Natural killer cell treated with Interleukin-12 subunit alpha and Interleukin-12 subunit beta and Interleukin-15 and Interleukin-18, amount 100 ng/mL, for 72 hours (primary cell): ENCODE measurements at places on chromosomes 12 and 14. TPM values are rescaled to one million over a fixed set of nuclear protein-coding genes. Genes with fewer than 3 reads are reported as not detected.

GRCh38 chr14:71133296-71133695 is 226.0 kb downstream of the PCNX1 start:
- H3K27ac ChIP-seq, result no peak overlapping the region
- H3K36me3 ChIP-seq, result no peaks in the 10 kb centered on the region
- peaks cover 15% of the 10 kb centered on the region for H3K4me1 ChIP-seq
- H3K4me3 ChIP-seq, result no peak overlapping the region

DNA sequence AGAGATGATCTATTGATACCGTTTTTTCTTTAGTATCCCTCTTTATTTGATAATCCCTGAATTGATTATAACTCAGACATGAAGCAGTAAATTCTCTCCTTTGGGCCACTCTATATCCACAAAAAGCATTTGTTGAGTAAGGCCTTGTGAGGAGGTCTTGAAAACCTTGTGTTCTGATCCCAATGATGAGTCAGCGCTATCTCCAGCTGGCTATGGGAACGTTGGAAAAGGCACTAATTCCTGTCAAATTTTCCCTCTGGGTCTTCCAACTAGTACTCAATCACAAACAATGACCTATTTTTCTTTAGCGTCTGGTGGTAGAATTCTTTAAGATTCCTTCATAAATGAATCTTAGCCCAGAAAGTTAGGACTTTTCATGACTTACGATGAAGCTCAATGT is 168.4 kb upstream of the LRIG3 start:
- H3K4me3 ChIP-seq, result no peak overlapping the region
- no peaks in the 10 kb centered on the region for H3K36me3 ChIP-seq
- DNase-seq, result no peak
- H3K27me3 ChIP-seq, result no peaks in the 10 kb centered on the region
- H3K4me1 ChIP-seq, result no peaks in the 10 kb centered on the region

GRCh38 chr14:22555384-22556011 is 33.5 kb downstream of the DAD1 start:
- no peaks in the 10 kb centered on the region for H3K36me3 ChIP-seq
- H3K4me1 ChIP-seq, result peaks cover 88% of the 10 kb centered on the region
- peak overlapping the region; percentile 98 for H3K27ac ChIP-seq
- no peaks in the 10 kb centered on the region for H3K27me3 ChIP-seq
- DNase-seq, result peak; percentile 71
- peak overlapping the region; percentile 74 for H3K4me3 ChIP-seq

DNA sequence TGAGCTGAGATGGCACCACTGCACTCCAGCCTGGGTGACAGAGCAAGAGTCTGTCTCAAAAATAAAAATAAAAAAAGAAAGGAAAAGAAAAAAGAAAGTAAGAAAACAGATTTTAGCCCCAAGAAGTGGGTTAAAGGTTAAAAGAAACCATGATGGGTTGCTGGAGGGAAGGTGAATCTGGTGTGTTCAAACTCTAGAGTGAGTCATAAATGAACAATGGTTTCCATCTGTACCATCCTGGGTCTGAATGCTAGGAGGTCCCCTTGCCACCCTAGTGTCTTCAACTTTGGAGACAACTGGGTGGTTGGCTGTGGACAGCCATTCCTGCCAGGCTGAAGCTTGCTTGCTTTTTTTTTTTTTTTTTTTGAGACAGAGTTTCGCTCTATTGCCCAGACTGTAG is 1.6 kb upstream of the RPS26 start:
- H3K36me3 ChIP-seq, result peaks cover 30% of the 10 kb centered on the region
- no peaks in the 10 kb centered on the region for H3K27me3 ChIP-seq
- peaks cover 23% of the 10 kb centered on the region for H3K4me1 ChIP-seq
- H3K27ac ChIP-seq, result peak overlapping the region; percentile 97
- no peak for DNase-seq
- H3K4me3 ChIP-seq, result no peak overlapping the region

- peaks cover 2% of the 10 kb centered on the region for H3K4me1 ChIP-seq
- no peaks in the 10 kb centered on the region for H3K36me3 ChIP-seq
Observed at GRCh38 chr14:100498068-100498467, 89.1 kb downstream of the BEGAIN start.

DNA sequence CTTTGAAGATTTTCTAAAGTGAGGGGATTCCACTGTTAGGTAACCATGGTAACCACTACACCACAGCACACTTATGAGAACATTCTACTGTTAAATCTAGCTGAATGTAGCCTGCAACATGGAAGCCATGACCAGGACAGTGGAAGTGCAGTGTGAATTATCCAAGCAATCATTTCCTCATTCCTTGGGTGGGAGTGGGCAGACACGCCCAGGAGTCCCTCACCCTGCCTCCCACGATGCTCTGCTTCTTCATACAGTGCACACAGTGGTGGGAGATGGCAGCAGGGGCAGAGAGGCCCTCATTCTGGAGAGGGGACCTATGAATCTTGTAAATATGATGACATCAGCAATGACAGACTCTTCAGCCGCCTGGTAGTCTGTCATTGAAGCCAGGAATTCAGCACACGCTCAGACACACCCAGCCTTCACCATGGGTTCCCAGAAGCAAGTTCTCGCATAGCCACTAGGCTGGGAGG is 70.1 kb upstream of the HOXC13 start:
- no peak overlapping the region for H3K4me3 ChIP-seq
- no peaks in the 10 kb centered on the region for H3K4me1 ChIP-seq
- H3K27ac ChIP-seq, result no peak overlapping the region
- no peak for DNase-seq
- H3K36me3 ChIP-seq, result no peaks in the 10 kb centered on the region

DNA sequence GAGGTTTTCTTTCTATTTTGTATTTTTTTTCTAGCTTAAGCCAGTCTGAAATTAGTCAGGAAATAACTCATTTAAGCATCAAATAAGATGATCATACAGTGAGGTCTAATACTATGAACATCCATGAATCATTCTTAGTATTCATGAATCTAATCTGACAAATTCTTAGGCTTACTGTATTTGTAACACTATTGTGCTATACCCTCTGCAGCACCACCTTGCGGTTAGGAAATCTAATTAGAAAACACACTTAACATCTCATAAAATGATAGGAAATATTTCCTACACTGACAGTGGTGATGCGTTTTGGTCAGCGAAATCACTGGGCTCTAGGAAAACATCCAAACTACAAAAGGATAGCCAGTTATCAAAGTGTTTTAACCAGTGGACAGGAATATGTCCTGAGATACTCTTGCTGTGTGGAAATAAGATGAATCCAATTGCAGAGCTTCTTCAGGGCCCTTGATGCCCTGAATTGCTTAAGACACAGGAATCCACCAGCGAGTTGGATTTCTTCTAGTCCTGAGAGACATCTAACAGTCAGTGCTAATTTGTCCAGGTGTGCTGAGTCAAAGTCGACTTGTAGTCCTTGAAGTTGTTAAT is 109.3 kb upstream of the MYF6 start:
- no peak for DNase-seq
- H3K4me3 ChIP-seq, result no peak overlapping the region
- H3K36me3 ChIP-seq, result no peaks in the 10 kb centered on the region
- no peak overlapping the region for H3K27ac ChIP-seq

DNA sequence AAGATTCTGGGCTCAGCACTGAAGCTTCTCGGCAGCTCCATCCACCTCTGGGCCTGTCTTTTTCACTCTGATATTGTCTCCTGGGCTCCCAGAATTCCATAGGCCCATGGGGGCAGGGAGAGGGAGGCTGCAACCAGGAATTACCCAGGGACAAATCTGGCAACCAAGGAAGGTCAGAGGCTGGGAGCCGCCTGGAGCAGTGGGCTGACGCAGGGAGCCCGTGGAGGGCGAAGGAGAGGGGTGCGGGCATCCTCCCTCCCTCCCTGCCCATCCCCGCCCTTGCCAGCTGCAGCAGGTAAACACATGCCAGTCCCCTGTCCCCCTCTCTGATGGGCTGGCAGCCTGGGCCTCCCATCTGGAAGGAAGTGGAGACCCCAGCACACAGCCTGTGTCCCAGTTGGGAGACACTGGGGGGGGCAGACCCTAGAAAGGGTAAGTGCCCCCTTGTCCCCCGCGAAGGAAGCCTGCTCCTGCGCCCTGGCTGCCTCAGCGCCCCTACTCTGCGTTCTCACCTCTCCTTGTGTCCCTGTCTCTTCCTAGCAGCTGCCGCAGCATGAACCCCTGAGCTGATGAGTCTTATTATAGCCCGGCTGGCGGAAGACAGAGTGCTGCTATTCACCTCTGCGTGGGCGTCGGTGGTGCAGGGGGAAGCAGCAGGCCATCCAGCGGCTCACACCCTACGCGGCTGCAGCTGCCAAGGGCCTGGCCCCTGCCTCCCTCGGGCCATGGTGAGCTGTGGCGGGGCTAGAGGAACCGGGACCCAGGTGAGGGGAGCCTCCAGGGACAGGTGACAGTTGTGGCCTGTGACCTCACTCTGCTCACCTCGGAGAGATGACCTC is 6.7 kb downstream of the LRTM2 start:
- peaks cover 13% of the 10 kb centered on the region for H3K27me3 ChIP-seq
- no peaks in the 10 kb centered on the region for H3K36me3 ChIP-seq
- H3K4me1 ChIP-seq, result no peaks in the 10 kb centered on the region
- H3K4me3 ChIP-seq, result no peak overlapping the region
- no peak overlapping the region for H3K27ac ChIP-seq

DNA sequence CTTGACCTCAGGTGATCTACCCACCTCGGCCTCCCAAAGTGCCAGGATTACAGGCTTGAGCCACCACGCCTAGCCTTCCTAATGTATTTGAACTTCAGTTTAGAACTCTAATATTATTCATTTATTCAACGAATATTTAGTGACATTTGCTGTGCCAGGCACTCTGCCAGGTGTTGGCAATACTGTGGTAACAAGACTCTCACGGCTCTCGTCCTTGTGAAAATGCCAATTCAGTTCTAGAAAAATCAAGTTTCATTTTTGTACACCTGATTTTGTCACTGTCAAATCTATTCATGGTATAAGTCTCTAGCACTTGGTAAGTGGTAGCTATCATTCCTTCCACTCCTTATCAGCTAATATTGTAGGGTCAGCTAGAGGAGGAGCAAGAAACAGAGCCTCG is 6.3 kb upstream of the PWP1 start:
- H3K36me3 ChIP-seq, result no peaks in the 10 kb centered on the region
- peaks cover 16% of the 10 kb centered on the region for H3K27me3 ChIP-seq
- H3K4me1 ChIP-seq, result peaks cover under 1% of the 10 kb centered on the region
- no peak for DNase-seq

GRCh38 chr12:49693931-49694444 is 13.2 kb downstream of the FMNL3 start:
- H3K4me1 ChIP-seq, result peaks cover 46% of the 10 kb centered on the region
- no peaks in the 10 kb centered on the region for H3K27me3 ChIP-seq
- no peak overlapping the region for H3K27ac ChIP-seq
- no peaks in the 10 kb centered on the region for H3K36me3 ChIP-seq
- H3K4me3 ChIP-seq, result no peak overlapping the region

GRCh38 chr12:103801709-103802585 is 39.1 kb downstream of the NT5DC3 start:
- no peak overlapping the region for H3K4me3 ChIP-seq
- no peaks in the 10 kb centered on the region for H3K36me3 ChIP-seq
- no peaks in the 10 kb centered on the region for H3K27me3 ChIP-seq
- no peak overlapping the region for H3K27ac ChIP-seq
- H3K4me1 ChIP-seq, result peaks cover 11% of the 10 kb centered on the region

GRCh38 chr12:108580531-108580930 is 17.4 kb downstream of the TMEM119 start:
- H3K27ac ChIP-seq, result peak overlapping the region; percentile 69
- H3K4me3 ChIP-seq, result no peak overlapping the region
- peaks cover 17% of the 10 kb centered on the region for H3K4me1 ChIP-seq

GRCh38 chr14:51308866-51309265 is 68.8 kb downstream of the TMX1 start:
- no peak for DNase-seq
- no peak overlapping the region for H3K27ac ChIP-seq
- no peaks in the 10 kb centered on the region for H3K36me3 ChIP-seq

DNA sequence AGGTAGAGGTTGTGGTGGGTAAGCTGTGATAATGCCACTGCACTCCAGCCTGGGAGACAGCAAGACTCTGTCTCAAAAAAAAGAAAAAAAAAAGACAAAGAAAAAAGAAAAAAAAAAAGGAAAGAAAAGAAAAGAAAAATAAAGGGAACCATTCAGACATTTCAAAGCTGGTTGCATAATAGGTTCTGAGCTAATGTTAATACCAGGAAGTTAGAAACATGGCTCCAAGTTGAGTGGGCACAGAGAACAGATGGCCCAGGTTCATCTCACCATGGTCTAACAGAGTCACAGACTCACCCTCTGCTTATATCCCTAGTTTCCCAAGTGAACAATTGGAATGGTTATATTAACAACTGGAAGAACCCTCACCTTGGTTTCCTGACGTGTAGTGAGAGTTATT is 17.4 kb upstream of the ZDHHC17 start:
- no peak for DNase-seq
- peaks cover 16% of the 10 kb centered on the region for H3K27me3 ChIP-seq
- H3K4me3 ChIP-seq, result no peak overlapping the region
- no peaks in the 10 kb centered on the region for H3K36me3 ChIP-seq

DNA sequence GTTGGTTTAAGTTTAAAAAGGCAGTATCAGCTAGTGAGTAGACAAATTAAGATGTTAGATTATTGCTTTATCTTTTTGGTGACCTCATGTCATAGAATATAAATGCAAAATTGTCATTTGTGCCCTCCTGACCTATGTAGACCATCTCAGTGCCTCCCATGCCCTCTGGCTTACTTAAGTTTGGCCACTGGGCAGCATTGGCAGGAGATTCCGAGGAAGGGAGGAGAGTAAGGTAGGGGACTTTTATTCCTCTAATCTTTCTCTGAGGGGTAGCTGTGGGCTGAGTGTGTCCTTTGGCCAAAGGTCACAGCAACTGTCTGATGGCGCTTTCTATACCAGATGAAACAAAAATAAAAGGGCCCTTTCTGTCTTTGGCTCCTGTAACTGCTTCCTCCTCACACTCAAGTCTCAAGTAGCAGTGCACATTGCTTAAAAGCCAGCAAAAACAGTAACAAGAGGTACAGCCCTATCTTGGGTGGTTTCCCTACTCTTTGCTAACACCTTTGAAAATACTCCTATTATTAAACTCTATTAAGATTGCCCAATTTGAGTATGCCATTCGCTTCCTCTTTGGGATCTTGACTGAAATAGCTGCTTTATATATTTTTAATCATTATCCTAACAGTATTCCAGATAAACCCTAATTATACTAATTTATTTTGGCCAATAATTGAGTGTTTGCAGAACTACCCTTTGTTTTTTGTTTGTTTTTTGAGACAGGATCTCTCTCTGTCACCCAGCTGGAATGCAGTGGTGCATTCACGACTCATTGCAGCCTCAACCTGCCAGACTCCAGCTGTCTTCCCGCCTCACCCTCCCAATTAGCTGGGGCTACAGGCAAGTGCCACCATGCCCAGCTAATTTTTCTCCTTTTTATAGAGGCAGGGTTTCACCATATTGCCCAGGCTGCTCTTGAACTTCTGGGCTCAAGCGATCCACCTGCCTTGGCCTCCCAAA is 56.5 kb upstream of the KCNH3 start:
- DNase-seq, result no peak
- H3K27me3 ChIP-seq, result no peaks in the 10 kb centered on the region
- no peaks in the 10 kb centered on the region for H3K4me1 ChIP-seq
- H3K4me3 ChIP-seq, result no peak overlapping the region

GRCh38 chr12:119202544-119202943 is 23.8 kb downstream of the HSPB8 start:
- H3K4me1 ChIP-seq, result no peaks in the 10 kb centered on the region
- H3K36me3 ChIP-seq, result no peaks in the 10 kb centered on the region
- no peak for DNase-seq
- H3K27me3 ChIP-seq, result no peaks in the 10 kb centered on the region

- no peaks in the 10 kb centered on the region for H3K27me3 ChIP-seq
- no peak for DNase-seq
- no peak overlapping the region for H3K4me3 ChIP-seq
- peaks cover 18% of the 10 kb centered on the region for H3K4me1 ChIP-seq
Observed at GRCh38 chr12:7966563-7966962, 30.6 kb upstream of the SLC2A3 start.

The GUCY2C gene
- not detected for total RNA-seq

The CLEC4A gene
- total RNA-seq, result not detected

The TAS2R30 gene
- total RNA-seq, result 8.7 TPM

The P2RX2 gene
- not detected for total RNA-seq

The SETD1B gene
- total RNA-seq, result 40.8 TPM

The KCNC2 gene
- not detected for total RNA-seq

The GALNT9 gene
- total RNA-seq, result not detected

The AQP2 gene
- not detected for total RNA-seq
